Dermis lymphatic vessel endothelial cell (primary cell): ENCODE measurements at places on chromosomes 3 and 15. TPM values are rescaled to one million over a fixed set of nuclear protein-coding genes. Genes with fewer than 3 reads are reported as not detected.

Gene SMCO1
- not detected in 2 replicates for total RNA-seq

Gene PIK3R4
- 25.9 and 30.1 TPM in 2 replicates for total RNA-seq

Gene CNTN3
- total RNA-seq, result 0.22 TPM in 1 of 2 replicates, not detected in the other

Gene MEX3B
- total RNA-seq, result 2.8 and 7.5 TPM in 2 replicates

Gene ZNF660
- under 0.01 and 0.26 TPM in 2 replicates for total RNA-seq

Gene SEMA5B
- total RNA-seq, result 0.11 and 0.26 TPM in 2 replicates

Gene CACNA2D2
- total RNA-seq, result under 0.01 TPM in 1 of 2 replicates, not detected in the other

Gene CCDC33
- not detected in 2 replicates for total RNA-seq

Gene LRRC3B
- total RNA-seq, result not detected in 2 replicates

Gene GATA2
- total RNA-seq, result 11.6 and 13.7 TPM in 2 replicates

Gene CHRD
- 0.43 and 0.69 TPM in 2 replicates for total RNA-seq

Gene SIN3A
- total RNA-seq, result 28.0 and 30.6 TPM in 2 replicates

Gene CCR8
- not detected in 2 replicates for total RNA-seq

Gene AP3B2
- total RNA-seq, result not detected in 2 replicates

Gene PLIN1
- not detected in 2 replicates for total RNA-seq
